Cardiac septum (tissue), 1 donor: ENCODE measurements at places on chromosomes 2 and 18.

DNA sequence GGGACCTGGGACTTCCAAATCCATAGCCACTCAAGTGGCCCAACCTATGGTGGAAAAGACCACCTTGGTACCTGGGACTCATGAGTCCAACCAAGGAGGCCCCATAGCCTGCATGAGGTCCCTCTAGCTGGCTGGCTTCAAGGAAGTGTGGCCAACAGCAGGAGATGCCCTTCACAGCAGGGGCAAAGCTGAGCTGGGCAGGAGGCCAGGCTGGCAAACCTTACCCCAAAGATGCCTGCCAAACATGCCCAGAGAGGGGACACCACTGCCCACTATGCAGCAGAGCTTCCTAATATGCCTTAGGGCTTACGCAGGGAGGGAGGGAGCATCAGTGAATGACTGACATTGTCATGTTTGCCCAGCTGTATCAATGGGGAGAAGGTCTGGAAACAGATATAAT is 188.0 kb upstream of the GLI2 start:
- no peak for DNase-seq

DNA sequence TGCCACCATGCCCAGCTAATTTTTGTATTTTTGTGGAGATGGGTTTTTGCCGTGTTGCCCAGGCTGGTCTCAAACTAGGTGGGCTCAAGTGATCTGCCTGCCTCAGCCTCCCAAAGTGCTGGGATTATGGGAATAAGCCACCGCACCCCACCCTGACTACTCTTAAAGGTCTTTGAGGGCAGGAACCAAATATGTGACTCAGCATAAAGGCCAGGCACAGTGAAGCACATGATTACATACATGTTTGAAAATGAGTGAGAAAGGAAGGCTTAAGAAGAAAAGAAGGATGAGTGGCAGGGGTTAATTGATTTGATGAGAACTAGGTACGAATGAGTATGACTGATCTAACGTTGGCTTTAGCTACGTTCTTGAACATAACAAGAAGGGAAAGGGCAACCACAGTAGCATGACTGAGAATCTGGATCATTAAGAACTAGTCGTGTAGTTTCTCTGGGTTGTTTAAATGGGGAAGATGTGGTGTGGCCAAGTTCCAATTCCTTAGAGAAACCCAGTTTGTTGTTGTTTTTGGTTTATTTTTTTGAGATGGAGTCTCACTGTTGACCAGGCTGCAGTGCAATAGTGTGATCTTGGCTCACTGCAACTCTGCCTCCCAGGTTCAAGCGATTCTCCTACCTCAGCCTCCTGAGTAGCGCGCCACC is 6.8 kb downstream of the RESP18 start:
- DNase-seq: no peak

DNA sequence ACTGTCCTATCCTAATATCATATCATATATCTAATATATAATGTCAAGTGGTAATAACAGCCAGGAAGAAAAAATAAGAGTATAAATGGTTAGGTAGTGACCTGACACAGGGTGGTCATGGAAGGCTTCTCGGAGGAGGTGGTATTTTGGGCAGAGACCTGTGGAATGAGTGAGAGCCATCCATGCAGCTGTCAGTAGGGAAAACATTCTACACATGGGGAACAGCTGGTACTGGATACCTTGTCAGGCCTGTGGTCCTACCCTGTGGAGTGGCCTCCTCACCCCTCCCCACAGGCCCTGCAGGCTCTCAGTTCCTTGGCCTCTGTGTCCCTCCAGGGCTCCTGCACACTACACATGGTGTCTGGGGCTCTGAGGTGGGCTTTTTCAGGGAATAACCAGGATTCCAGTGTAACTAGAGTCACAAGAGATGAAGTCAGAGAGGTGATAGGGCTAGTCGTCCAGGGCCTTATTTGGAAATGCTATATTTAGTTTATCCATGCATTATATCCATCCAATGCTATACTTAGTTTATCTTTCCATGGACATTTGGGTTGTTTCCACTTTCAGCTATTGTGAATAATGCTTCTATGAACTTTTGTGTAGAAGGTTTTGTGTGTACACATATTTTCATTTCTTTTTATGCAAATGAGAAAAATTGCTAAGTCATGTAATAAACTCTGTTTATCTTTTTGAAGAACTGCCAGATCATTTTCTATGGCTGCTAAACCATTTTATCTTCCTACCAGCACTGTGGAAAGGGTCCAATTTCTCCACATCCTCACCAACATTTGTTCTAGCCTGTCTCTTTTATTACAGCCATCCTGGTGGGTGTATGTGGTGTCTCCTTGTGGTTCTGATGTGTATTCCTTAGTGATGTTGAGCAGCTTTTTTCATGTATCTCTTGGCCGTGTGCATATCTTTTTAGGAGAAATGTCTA is 75.6 kb downstream of the TPGS2 start:
- DNase-seq: no peak

- DNase-seq: no peak
Measured at GRCh38 chr2:202299712-202300111, 34.1 kb downstream of the NOP58 start.

DNA sequence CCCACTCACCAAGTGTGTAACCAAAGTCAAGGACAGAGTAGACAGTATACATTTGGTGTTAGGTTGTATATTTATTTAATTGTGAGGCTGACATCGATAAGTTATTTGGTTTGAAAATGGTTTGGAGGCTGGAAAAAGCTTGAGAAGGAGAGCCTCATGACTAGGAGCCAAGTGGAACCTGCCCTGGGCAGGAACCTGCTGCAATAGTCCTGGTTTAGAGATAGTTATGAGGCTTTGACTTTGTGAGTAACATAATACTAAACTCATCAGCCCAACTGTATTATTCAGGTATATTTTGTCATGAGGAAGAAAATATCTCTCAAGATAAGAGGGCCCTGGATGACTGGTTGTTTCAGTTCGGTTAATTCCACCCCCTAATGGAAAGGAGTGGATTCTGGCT is 234.3 kb upstream of the CYRIA start:
- DNase-seq: no peak

GRCh38 chr2:237627441-237628246 is at the start of gene LRRFIP1:
Gene LRRFIP1, plus strand, starts transcription at chr2:237627587. Its CDS starts 58 bp downstream, at chr2:237627645.
- no peak for DNase-seq

DNA sequence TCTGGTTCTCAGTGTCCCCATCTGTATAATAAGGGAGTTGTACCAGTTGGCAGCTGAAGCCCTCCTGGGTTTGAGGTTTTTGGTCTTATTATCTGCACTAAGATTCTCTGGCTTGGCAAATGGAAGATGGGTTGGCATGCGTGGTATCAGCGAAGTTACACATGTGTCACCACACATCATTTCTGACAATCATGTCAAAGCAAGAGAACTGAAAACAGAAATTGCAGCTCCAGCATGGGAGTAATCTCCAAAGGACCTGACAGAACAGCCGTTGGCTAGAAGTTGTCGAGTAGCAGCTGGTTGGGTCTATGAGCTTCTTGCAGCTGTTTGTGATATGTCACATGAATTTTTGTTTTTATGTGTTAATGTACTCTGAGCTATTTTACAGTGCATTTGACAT is 317.4 kb downstream of the SLC4A3 start:
- no peak for DNase-seq

DNA sequence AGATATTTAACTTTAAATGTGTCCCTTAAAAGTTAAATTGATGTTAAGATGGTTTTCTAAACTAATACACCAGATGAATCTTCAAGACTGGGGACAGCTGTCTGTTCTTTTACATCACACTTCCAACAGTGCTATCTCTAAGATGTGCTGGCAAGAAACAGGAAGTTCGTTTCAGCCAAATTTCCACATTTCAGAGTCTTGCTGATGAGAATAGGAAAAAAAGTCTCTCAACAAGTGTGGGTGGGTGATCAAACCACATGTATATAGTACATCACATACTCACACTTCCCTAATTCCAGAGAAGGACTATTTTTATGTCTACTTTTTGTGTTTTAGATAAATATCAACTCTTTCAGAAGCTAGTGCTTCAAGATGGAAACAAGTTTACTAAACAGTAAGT is 1712.8 kb upstream of the TMEFF2 start:
- DNase-seq: no peak

- DNase-seq: no peak
Measured at GRCh38 chr2:139369423-139370409, 589.5 kb upstream of the NXPH2 start.

DNA sequence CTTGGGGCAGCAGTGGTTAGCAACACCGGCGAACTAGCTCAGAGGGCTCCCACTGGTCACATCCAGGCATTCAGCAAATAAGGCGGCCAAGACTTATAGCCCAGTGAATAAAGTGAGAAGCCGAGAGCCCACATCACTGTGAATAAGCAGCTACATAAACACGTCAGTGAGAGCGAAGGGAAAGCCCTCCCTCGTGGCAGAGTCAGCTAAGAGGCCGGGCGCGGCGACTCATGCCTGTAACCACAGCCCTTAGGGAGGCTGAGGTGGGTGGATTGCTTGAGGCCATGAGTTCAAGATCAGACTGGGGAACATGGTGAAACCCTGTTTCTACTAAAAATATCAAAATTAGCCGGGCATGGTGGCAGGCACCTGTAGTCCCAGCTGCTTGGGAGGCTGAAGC is 5.2 kb downstream of the D2HGDH start:
- DNase-seq: no peak

GRCh38 chr18:41543815-41544214 is 411.2 kb upstream of the PIK3C3 start:
- no peak for DNase-seq

- DNase-seq: no peak
Measured at GRCh38 chr2:78973630-78974029, 51.9 kb upstream of the REG3G start.

DNA sequence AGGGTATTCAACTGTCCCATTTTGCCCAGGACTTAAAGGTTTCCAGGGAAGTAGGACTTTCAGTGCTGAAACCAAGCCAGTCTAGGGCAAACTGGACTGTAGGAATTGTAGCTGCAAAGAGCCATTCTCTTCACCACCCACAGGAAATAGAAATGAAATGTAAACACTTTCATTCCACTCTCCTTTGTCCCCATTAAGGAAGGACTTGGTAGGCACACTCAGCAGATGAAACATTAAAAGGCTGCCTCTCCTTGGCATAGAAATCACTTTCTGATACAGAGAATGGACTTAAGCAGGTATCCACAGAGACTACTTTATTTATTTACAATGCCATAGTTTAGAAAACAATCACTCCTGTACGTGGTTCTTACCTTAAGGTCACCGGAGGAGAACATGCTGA is 102.9 kb upstream of the CCDC195 start:
- no peak for DNase-seq

DNA sequence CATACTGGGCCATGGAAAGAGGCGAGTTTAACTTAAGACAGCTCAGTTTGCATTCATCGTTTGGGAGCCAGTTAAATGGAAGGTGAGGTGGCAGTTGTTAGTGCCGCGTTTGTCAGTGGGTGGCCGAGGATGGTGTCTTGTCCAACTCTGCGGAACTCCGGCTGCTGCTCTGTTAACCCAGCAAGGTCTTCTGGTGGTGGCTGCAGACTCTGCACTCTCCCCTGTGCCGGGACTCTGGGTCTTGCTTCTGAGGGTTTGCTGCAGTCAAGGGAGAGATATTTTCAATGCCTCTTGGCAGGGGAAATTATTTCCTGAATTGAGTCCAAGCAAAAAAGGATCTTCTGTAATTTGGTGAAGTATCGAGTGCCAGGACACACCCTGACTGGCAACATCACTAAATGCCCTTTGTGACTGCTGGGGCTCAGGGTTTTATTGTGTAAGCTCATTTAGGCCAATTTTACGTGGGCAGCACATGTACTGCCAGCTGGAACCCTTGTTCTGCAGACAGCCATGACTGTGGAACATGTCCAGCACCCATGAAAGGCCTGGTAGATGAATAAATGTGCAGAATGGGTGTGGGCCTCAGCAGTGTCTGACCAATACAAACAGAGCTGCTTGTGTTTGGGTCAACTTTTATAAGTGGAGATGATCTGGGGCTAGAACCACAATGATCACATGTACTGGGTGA is 58.1 kb downstream of the IL1R2 start:
- no peak for DNase-seq
